Left ventricle myocardium inferior (tissue), 1 donor: ENCODE measurements at places on chromosomes 11 and 22. TPM values are rescaled to one million over a fixed set of nuclear protein-coding genes. Genes with fewer than 3 reads are reported as not detected.
A peak's percentile ranks its signal among the peaks of the same experiment; 100 is the strongest.

DNA sequence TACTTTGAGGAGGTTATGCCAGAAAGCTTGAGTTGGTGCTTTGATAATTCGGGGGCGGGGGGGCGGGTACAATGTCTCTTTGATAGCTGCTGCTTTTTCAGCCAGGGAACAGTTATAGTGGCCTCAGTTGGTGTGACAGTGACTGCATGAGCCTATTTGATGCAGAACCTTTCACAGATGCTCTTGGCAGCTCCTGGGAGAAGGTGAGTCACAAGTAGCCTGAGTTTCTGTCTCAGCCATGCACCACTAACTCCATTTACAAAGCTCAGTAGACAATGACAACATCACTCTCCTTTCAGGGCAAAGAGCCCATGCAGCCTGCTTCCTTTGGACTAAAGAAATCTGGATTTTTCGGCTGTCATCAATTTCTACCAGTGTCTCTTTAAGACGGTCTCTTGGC, 42.1 kb upstream of the SEZ6L start:
- no peaks in the 10 kb centered on the region for H3K36me3 ChIP-seq
- DNase-seq, result no peak
- H3K4me1 ChIP-seq, result no peaks in the 10 kb centered on the region
- H3K4me3 ChIP-seq, result no peak overlapping the region
- no peak overlapping the region for H3K27ac ChIP-seq

DNA sequence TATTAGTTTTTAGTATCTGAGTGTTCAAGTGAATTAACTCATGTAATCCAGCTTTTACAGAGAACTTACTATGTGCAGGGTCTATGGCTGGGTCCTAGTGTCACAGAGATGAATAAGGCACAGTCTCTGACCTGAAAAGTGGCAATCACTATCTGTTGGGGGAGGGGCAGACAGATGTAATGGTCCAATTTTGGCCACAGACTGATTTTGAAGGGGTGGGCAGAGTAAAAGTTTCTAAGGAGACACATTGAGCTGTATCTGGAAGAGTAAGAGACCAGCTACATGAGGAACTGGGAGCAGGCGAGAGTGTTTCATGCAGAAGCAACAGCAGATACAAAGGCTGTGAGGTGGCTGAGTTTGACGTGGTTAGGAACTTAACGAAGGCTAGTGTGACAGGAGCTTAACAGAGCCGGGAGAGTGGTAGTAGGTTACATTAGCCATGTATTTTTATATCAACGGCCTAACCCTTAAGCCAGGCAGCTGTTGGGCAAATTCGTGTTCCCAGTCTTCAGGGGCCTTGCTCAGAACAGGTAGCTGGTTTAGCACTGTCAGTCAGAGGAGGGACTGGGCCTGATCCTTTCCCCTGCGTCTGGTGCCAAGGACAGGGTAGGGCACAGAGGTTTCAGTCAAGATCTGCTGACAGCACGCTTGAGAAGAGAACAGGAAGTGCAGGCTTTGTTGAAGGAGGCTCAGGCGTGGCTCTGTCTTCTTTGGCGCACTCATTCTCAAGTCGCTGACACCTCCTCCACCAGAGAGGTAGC, 1.4 kb upstream of the STIM1 start:
- H3K4me1 ChIP-seq, result peaks cover 48% of the 10 kb centered on the region
- H3K27me3 ChIP-seq, result peaks cover 24% of the 10 kb centered on the region
- H3K36me3 ChIP-seq, result no peaks in the 10 kb centered on the region
- H3K4me3 ChIP-seq, result peak overlapping the region; percentile 92
- peak; percentile 21 for DNase-seq

DNA sequence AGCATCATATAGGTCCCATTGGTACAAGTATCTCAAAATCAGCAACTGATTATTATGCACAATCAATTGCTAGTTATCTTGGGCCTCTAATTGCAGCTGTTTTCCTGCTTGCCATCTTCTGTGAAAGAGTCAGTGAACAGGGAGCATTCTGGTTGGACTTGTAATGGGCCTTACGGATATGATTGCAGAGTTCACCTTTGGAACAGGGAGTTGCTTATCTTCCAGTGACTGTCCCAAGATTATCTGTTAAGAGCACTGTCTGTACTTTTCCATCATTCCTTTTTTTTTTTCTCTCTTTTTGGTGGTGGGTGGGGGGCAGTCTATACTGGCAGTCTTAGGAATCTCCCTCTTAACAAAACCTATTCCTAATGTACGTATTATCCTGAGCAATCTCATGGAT, 17.8 kb downstream of the OR8G5 start:
- no peaks in the 10 kb centered on the region for H3K27me3 ChIP-seq
- no peak overlapping the region for H3K27ac ChIP-seq
- DNase-seq, result no peak
- H3K36me3 ChIP-seq, result no peaks in the 10 kb centered on the region
- H3K4me1 ChIP-seq, result no peaks in the 10 kb centered on the region

The MAP6 gene
- total RNA-seq, result 5.7 TPM

The GGT1 gene
- total RNA-seq, result 1.1 TPM

GRCh38 chr11:68767672-68768071, 16.4 kb upstream of the TESMIN start:
- H3K27me3 ChIP-seq, result no peaks in the 10 kb centered on the region
- no peak overlapping the region for H3K27ac ChIP-seq
- no peak for DNase-seq
- H3K36me3 ChIP-seq, result peaks cover 95% of the 10 kb centered on the region
- H3K4me1 ChIP-seq, result peaks cover 3% of the 10 kb centered on the region

DNA sequence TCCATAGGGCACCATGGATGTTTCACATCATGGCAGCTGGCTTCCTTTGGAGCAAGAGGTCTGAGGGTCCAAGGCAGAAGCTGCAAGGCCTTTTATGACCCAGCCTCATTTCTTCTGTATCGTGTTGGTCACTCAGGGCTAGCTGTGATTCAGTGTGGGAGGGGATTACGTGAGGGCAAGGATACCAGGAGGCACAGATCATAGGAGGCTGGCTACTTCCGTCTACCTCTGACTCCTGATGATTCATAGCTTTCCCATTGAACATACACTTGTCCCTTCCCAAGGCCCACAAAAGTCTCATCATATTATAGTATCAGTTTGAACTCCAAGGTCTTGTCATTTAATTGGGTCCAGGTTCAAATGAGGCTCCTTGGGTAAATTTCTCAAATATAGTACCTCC, 135.3 kb upstream of the ZBED5 start:
- no peaks in the 10 kb centered on the region for H3K36me3 ChIP-seq
- peaks cover 9% of the 10 kb centered on the region for H3K27me3 ChIP-seq

- H3K4me1 ChIP-seq, result peaks cover 16% of the 10 kb centered on the region
- no peak overlapping the region for H3K4me3 ChIP-seq
- DNase-seq, result no peak
- no peaks in the 10 kb centered on the region for H3K36me3 ChIP-seq
- H3K27ac ChIP-seq, result no peak overlapping the region
Observed at GRCh38 chr11:115693002-115693401, 188.8 kb upstream of the CADM1 start.

GRCh38 chr11:134541951-134542350, 129.9 kb upstream of the B3GAT1 start:
- H3K27ac ChIP-seq, result no peak overlapping the region
- no peak overlapping the region for H3K4me3 ChIP-seq
- no peaks in the 10 kb centered on the region for H3K36me3 ChIP-seq

GRCh38 chr11:95699631-95700470, 89.7 kb downstream of the FAM76B start:
- H3K36me3 ChIP-seq, result no peaks in the 10 kb centered on the region
- DNase-seq, result no peak
- no peak overlapping the region for H3K4me3 ChIP-seq

- H3K27me3 ChIP-seq, result no peaks in the 10 kb centered on the region
- peaks cover 23% of the 10 kb centered on the region for H3K36me3 ChIP-seq
- peaks cover 46% of the 10 kb centered on the region for H3K4me1 ChIP-seq
- DNase-seq, result no peak
Observed at GRCh38 chr22:31160328-31160978, 471 bp downstream of the RNF185 start.

GRCh38 chr22:17949642-17950473, 74.5 kb downstream of the MICAL3 start:
- no peaks in the 10 kb centered on the region for H3K36me3 ChIP-seq
- DNase-seq, result no peak
- no peaks in the 10 kb centered on the region for H3K27me3 ChIP-seq
- H3K4me3 ChIP-seq, result no peak overlapping the region
- peaks cover 88% of the 10 kb centered on the region for H3K4me1 ChIP-seq

The CELF1 gene
- 88.6 TPM for total RNA-seq

The APOA1 gene
- 62.6 TPM for total RNA-seq

GRCh38 chr11:88480223-88480622, 142.7 kb upstream of the CTSC start:
- H3K4me1 ChIP-seq, result no peaks in the 10 kb centered on the region
- H3K36me3 ChIP-seq, result no peaks in the 10 kb centered on the region
- no peaks in the 10 kb centered on the region for H3K27me3 ChIP-seq
- H3K27ac ChIP-seq, result no peak overlapping the region
- no peak overlapping the region for H3K4me3 ChIP-seq

DNA sequence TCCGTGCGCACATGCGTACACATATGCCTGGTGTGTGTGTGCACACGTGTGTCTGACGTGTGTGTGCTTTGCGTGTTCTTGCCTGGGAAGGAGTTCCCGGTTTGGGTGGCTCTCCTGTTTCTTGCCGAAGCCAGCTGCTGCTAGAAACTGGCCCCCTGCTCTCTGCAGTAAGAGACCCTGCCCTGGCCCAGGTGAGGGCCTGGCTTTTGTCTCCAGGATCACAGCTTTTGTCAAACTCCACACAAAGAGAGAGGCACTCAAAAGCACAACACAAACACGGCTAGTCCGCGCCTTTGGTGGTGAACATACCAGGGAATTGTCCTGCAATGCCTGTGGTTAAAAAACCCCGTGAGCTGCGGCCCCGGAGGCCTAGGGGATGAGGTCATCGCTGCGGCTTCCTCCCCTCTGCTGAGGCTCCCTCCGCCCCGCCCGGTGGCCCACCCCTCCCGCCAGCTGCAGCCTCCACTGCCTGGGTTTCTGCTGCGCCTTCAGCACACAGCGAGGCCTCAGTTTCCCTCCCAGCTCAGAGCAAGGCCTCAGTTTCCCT, 88.9 kb downstream of the KCNQ1 start:
- H3K27me3 ChIP-seq, result no peaks in the 10 kb centered on the region
- peaks cover 23% of the 10 kb centered on the region for H3K4me1 ChIP-seq
- no peaks in the 10 kb centered on the region for H3K36me3 ChIP-seq

The ADM2 gene
- total RNA-seq, result not detected

DNA sequence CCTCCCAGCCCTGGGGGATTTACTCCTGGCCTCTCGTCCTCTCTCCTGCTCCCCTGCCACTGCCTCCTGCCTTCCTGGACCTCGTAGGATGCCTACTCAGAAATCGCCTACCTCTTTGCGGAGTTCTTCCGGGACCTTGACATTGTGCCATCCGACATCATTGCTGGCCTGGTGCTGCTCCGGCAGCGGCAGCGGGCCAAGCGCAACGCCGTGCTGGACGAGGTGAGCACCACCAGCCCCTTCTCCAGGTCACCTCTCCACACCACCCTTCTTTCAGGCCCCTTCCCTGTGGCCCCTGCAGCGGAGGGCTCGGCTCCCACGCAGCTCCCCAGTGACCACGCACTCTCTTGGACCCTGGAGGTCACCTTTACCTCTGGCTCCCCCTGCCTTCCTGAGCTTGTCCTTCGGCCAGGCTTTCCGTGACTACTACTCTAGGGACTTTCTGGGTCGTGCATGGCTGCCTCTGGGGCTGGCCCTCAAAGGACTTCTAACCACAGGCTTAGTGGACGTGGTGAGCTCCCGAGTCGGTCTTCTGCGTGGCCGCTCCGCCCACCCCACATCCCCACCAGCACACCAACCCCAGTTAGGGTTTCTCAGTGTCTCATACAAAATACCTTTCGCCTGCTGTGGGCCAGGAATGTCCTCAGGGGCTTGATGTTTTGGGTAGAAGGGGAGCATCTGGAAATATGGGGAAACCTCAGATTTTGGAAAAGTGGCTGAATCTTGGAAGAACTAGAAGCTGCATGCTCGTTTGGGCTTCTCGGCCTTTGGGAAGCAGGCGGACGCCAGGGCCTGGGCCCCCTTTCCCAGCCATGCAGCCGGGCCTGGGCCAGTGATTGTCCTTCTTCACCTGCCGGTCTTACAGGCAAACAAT, 24.1 kb upstream of the MYRF start:
- no peaks in the 10 kb centered on the region for H3K27me3 ChIP-seq
- peaks cover 22% of the 10 kb centered on the region for H3K36me3 ChIP-seq
- peaks cover 25% of the 10 kb centered on the region for H3K4me1 ChIP-seq
- no peak for DNase-seq
- H3K27ac ChIP-seq, result no peak overlapping the region

- peaks cover 19% of the 10 kb centered on the region for H3K4me1 ChIP-seq
- H3K36me3 ChIP-seq, result no peaks in the 10 kb centered on the region
- H3K27ac ChIP-seq, result no peak overlapping the region
- no peak for DNase-seq
Observed at GRCh38 chr11:82786836-82787235, 53.2 kb upstream of the FAM181B start.

The UBQLNL gene
- total RNA-seq, result not detected

DNA sequence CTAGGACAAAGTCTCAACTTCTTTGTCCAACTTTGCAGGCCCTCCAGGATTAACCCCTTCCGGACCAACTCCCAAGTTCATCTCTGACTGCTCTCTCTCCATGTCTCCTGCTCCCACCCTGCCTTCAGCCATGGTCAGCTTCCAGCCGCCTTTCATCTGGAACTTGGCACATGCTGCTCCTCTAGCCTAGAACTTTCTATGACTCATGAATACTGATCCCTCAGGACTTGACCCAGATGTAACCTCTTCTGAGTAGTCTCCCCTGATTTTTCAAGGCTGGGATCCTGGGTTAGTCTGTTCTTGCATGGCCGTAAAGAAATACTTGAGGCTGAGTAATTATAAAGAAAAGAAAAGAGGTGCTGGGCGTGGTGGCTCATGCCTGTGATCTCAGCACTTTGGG, 5.2 kb upstream of the SLC15A3 start:
- DNase-seq, result no peak
- peaks cover 17% of the 10 kb centered on the region for H3K4me1 ChIP-seq
- H3K27ac ChIP-seq, result no peak overlapping the region
- no peaks in the 10 kb centered on the region for H3K27me3 ChIP-seq
- H3K36me3 ChIP-seq, result no peaks in the 10 kb centered on the region

The YPEL4 gene
- total RNA-seq, result 0.55 TPM

DNA sequence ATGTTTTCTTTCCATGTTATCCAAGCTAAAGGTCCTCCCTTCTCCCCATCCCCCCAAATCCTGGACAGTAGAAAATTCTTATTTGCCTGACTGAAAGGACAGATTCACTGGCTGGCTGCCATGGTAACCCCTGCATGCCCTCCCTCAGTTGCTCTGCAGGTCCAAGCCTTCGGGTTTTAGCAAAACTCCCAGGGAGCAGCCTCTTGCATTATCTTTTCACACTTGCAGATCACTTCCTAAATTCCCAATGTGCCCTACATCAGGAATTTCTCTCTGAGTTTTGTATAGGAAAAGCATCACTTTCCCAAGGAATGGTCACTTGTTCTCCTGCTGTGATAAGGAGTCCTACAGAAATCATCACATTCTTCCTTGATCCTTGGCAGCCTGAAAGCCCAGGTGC, 75.0 kb upstream of the TENM4 start:
- H3K27ac ChIP-seq, result no peak overlapping the region
- H3K27me3 ChIP-seq, result no peaks in the 10 kb centered on the region
- DNase-seq, result no peak
- no peak overlapping the region for H3K4me3 ChIP-seq

The PLEKHB1 gene
- total RNA-seq, result 22.4 TPM

The FGF4 gene
- total RNA-seq, result not detected
